ENCODE measurements at places on chromosomes 5 and 9.

- peak; percentile 40 for DNase-seq
Observed at GRCh38 chr5:50667023-50667652, 701 bp downstream of the PARP8 start.

GRCh38 chr9:101365181-101365580 lies 19.6 kb downstream of the BAAT start:
- DNase-seq, result peak; percentile 87

DNA sequence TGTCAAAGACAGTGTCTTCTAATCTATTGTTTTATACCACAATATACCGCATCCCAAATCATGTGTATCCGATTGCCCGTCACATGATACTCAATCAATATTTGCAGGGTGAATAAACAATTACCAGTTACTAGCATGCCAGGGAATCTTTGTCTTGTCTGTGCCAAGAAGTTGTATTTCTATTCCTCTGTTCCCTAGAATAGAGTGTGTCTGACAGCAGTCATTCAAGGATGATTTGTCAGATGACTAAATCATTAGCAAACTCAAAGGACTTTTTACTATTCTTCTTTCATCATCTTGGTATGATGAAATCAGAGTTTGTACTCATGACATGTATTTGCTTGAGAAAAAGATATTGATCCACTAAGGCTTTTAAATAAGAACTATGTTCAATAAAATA lies 348.8 kb downstream of the HTR1A start:
- DNase-seq, result no peak

DNA sequence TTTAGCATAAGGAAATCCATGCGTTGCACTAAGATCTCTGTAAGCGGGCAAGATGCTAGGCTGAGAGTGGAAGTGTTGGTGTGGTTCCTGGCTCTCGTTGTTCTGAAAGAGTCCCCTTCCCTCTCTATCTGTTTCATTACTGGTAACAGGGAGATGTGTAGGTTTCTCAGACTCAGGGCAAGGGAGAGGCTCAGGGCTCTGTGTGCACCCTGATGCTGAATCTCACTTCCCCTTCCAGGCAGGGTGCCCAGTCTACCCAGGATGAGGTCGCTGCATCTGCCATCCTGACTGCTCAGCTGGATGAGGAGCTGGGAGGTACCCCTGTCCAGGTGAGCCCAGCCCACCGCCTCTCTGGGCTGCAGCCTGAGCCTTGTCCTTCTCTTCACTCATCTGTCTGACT lies 45.7 kb downstream of the STOM start:
- no peak for DNase-seq

GRCh38 chr5:91438871-91439270 lies 55.8 kb upstream of the ARRDC3 start:
- no peak for DNase-seq

GRCh38 chr9:121085661-121086060 lies 10.9 kb downstream of the CNTRL start:
- peak; percentile 19 for DNase-seq

- no peak for DNase-seq
Observed at GRCh38 chr9:107674721-107675277, 185.2 kb upstream of the KLF4 start.

GRCh38 chr9:35666045-35666444 lies 1.1 kb upstream of the ARHGEF39 start:
- DNase-seq, result peak; percentile 76

GRCh38 chr9:113568571-113569321 lies 105.2 kb downstream of the RGS3 start:
- DNase-seq, result no peak

- DNase-seq, result no peak
Observed at GRCh38 chr5:60992871-60993270, 47.9 kb downstream of the NDUFAF2 start.

DNA sequence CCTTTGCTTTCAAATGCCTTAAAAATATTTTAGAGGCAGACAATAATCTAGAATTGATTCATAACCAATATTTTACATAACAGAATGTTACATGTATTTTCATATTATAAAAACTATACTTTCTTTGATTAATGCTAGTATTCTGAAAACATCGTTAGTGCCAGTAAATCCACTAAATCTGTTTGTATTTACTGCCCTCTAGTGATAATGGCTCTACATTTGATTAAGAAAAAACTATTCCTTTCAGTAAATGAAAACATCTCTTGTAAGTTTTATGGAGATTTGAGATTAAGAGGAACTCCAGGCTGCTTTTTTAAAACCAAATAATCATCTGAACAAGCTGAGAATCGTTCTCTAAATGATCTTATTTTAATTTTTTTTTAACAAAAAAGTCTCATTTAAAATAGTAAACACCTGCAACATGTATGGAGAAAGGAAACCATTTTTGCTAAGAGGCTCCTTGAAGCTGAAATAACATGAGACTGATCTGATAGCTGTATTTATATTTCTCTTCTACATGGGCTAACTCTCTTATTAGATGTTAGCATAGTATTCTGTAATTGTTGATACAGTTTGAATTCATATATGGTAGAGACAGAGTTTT lies 424.7 kb downstream of the RAB3C start:
- peak; percentile 35 for DNase-seq

- no peak for DNase-seq
Observed at GRCh38 chr5:132856011-132856410, 10.3 kb downstream of the GDF9 start.

DNA sequence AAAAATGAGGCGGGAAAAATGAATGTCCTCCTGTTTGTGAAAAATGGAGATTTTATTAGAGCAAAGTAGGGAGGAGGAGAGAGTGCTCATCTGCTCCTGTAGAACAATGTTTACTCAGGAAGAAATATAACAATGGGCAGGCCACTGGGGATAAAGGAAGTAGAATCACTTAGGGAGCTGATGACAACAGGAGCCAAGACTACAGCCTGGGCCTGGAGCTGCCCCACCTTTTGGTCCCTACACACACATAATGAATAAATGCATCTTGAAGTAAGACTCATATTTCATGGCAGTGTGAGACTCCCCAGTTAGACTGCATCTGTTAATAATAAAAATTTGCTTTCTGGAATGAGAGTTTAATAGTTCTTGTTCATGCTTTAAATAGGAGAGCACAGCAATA lies 1939.8 kb downstream of the EFNA5 start:
- peak; percentile 47 for DNase-seq

- no peak for DNase-seq
Observed at GRCh38 chr9:34999576-34999975, 10.0 kb downstream of the DNAJB5 start.

DNA sequence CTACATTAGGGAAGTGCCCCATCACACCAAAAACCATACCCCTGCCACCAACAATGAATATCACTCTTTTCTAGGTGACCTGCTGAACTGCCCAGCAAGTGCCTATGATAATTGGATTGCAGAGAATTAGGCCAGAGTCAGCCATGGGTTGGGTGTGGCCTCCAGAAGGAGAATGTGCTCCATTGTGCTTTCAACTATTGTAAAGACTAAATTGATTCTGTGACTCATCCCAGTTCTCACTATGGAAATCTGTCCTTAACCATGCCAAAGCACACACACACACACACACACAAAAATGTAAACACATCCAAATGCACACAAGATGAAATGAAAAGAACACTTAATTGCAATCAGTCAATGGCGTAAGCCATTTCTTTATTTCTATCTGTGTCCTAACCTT lies 25.7 kb downstream of the DRD1 start:
- no peak for DNase-seq

GRCh38 chr9:135692410-135692809 lies 6.9 kb downstream of the SOHLH1 start:
- no peak for DNase-seq

DNA sequence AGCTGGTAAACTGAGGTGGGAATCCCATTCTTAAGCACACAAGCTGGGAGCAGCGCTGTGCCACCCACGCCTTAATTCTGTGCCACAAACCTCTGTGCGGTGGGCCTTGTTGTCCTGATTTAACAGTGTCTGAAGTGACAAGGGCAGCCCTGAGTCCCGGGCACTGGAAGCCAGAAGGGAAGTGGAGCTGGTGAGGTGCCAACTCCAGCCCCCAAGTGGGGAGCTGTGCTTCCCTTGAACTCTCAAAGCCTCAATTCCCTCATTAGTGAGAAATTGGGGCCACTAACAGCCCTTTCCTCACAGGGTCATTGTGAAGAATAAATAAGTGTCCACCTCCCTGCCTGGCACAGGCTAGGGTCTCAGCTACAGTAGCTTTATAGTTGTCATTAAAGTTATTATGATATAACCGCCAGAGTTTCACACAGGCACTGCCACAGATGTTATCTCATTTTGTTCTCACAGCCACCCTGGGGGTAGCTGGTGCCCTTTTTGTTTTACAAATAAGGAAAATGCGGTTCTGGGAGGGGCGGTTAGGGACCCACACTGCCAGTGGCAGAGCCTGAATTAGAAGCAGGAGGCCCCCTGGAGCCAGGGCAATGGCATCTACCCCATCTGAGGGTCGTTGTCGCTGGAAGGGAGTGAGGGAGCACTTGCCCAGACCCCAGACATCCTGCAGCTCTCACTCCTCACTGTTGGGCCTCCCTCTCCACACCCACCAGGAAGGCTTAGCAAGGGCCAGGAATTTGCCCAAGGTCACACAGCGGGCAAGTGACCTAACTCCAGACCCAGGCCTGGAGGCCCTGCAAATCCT lies 2.1 kb upstream of the TLX3 start:
- DNase-seq, result no peak

DNA sequence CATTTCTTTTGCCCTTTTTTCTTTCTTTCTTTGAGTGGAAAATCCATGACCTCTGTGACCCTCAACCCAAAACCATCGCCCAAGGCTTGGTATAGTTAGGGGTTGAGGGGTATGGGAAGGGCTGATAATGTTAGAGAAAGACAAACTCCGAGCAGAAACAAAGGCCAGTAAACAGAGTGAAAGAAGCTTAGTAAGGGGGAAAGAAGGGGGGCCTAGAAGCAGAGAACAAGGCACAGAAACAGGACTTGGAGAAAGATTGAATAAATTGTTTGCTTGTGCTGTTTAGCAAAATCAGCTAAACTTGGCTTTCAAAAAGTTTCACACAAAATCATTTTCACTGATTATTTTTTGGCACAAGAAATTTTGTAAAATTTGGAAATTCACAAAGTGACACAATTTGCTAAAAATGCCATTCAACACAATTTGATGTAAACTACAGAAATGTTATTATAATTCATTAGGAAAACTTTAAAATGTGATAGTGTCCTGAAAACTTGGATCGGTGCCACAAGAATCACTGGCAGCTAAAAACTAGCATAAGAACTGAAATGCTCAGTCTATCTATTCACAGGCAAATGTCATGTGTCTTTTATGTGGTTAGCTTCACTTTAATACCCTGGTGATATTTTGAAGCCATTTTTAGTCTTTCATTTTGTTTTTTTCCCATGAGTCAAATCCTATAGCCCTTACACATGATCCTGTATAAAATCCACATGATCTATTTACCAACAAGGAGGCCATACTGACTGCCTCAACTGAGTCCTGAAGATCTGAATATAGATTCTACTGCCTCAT lies 276.4 kb downstream of the NR2F1-AS1 start:
- DNase-seq, result no peak

- no peak for DNase-seq
Observed at GRCh38 chr9:24899463-24899862, 353.8 kb upstream of the IZUMO3 start.

- no peak for DNase-seq
Observed at GRCh38 chr9:73026375-73026774, 73.5 kb upstream of the ALDH1A1 start.

DNA sequence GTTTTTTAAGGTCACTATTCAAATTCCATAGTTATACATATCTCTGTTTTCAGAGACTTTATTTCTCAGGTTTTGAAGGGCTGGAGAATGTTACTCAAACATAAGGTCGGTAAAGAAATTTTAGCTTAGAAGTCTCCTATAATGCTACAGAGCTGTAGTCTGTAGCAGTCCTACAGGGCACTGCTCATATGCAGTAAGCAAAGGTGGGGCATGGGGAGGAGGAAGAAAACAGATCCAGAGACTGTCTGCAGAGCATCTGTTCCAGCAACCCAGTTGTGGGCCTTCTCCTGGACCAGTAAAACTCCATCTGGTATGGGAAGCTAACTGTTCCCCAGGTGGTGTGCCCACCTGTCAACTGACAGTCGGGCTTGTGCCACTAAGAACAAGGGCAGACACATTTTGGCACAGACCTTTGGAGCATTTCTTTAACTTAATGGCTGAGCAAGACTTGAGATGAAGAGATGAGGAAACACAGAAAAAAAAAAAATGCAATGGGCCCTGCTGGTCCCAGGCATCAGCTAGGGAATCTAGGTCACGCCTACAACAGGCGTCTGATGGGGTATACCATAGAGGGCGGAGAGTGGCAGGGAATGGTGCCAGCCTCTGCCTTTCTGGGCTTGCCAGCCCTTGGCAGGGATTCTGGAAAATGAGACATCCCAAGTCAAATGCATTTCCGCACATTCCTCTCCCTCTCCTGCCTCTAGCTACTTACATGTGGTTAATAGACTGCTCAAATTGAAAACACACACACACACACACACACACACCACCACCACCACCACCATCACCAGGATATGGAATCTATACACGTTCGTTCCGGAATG lies 218.9 kb downstream of the ARL15 start:
- peak; percentile 52 for DNase-seq

GRCh38 chr5:40716000-40716399 lies 36.3 kb downstream of the PTGER4 start:
- peak; percentile 10 for DNase-seq

- no peak for DNase-seq
Observed at GRCh38 chr9:91800473-91801030, 149.5 kb downstream of the ROR2 start.

- peak; percentile 12 for DNase-seq
Observed at GRCh38 chr5:159096243-159096923, 3.3 kb downstream of the EBF1 start.

DNA sequence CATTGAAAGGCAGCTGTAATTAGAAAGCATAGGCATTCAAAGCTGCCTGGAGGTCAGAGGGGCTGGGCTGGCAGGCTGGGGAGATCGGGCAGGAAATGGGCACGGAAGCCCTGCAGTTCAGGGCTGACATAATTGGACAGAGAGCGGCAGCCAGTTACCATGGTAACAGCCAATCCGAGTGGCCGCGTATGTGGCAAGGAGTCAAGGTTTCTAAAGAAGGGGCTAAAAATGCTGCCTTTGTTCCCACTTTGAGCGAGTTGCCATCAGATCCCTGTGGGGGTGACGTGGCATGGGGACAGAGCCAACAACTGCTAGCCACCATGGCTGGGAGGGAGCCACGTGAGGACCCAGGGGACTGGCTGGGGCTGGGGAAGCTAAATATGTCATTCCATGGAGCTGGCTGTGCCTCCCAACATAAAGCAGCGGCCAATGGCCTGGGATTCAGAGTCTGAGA lies 44.7 kb upstream of the NDFIP1 start:
- DNase-seq, result peak; percentile 72

GRCh38 chr9:114281473-114282103 lies 41.3 kb upstream of the ORM1 start:
- peak; percentile 87 for DNase-seq

GRCh38 chr9:87020169-87020950 lies 73.1 kb upstream of the GAS1 start:
- no peak for DNase-seq

GRCh38 chr5:36787365-36788093 lies 89.0 kb upstream of the NIPBL start:
- no peak for DNase-seq

GRCh38 chr5:52948418-52949076 lies 40.6 kb upstream of the ITGA2 start:
- DNase-seq, result peak; percentile 87
